Stimulated activated CD8-positive, alpha-beta memory T cell treated with anti-CD3 and anti-CD28 coated beads, Interleukin-15, amount 100 ng/mL, for 24 hours (primary cell): ENCODE measurements at places on chromosomes 3 and 15.

GRCh38 chr3:42814914-42815507 is 5.8 kb downstream of the ACKR2 start:
- no peak for DNase-seq

DNA sequence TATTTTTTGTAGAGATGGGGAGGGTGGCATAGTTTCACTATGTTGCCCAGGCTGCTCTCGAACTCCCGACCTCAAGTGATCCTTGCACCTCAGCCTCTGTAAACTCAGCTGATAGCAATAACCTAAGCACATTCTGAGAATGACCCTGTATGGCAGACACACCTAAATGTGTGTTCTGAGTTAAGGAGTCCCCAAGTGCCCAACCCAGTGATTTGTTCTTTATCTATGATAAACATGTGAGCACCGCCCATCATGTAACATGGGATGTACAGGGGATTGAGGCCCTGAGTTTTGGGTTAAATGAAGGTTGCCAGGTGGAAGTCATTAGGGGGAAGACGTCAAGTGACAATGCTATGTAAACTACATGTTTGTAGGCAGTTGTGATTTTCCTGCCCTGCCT is 5.7 kb downstream of the NCEH1 start:
- DNase-seq: no peak

DNA sequence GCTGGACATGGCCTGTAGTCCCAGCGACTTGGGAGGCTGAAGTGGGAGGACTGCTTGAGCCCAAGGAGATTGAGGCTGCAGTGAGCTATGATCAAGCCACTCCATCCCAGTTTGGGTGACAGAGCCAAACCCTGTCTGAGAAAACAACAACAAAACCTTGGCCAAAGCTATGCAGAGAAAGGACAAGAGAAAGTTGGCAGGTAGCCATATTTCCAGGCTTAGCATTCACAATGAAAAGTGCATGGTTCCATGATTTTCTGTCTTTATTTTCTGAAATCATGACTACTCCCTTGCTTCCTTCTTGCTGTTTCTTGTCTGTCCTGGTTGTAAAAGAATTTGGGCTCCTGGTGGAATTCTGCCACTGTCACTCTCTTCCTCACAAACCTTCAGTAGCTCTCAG is 284.6 kb upstream of the C2CD4B start:
- DNase-seq: no peak

DNA sequence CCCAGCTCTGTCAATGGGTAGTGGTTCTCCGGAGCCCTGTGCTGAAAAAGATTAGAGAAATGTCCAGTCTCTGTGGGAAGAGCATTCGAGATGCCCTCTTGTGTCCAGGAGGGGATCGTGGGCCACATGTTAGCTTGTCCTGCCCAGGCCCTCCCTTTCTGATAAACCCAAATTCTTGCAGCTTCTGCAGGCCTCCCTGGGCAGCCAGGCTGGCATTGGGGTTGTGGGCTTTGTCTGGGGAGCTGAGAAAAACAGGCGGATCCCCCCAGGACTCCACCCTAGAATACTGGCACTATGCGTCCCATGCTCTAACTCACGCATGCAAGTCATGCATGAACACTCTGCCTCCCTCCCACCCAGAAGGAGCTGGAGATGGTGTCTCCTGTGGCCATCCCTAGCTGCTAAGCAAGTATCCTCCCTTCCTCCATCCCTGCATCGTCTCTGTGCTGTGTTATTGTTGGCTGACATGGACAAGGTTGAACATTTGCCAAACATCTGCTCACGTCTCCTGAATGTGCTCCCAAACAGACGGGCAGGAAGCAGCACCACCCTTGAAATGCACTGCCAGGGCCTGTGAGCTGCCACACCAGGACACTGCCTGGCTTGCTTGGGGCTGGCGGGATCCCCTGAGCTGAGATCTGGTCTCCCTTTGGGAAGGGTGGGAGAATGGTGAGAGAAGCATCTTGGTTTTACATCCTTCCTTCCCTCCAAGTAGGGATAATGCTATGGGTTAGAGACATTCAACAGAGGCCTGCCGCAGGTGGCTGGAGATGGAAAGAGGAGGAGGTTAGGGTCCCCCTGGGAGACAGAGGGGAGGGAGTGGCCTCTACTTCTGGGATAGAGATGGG is 26.5 kb downstream of the CFAP161 start:
- DNase-seq: no peak

- no peak for DNase-seq
Measured at GRCh38 chr15:33934396-33934795, 33.9 kb upstream of the CHRM5 start.

- DNase-seq: no peak
Measured at GRCh38 chr15:47806008-47806407, 88.7 kb downstream of the SEMA6D start.

DNA sequence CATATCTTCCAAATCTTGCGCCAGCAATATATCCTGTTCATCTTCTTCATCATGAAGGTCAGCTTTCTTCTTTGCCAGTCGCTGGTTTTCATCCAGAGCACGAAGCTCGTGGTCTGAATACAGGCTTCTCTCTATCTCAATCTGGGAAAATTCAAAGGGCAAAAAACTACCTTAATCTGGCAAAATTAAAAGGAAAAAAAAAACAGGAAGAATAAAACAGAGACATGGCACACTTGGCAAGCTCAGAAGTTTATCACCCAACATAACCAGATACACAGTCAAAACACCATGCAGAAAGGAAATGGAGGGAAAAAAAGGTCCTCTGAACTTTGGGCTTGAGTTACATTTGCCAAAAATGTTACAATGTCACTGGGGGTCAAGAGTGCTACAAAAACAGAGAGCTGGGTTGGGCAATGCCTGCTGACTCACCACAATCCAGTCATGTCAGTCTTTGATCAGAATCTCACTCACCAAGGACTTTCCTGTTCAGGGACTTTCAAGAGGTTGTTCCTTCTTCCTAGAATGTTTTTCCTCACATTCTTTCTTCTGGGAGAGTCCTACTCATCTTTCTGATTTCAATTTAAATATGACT is 1.5 kb downstream of the MRPL46 start:
- DNase-seq: no peak

DNA sequence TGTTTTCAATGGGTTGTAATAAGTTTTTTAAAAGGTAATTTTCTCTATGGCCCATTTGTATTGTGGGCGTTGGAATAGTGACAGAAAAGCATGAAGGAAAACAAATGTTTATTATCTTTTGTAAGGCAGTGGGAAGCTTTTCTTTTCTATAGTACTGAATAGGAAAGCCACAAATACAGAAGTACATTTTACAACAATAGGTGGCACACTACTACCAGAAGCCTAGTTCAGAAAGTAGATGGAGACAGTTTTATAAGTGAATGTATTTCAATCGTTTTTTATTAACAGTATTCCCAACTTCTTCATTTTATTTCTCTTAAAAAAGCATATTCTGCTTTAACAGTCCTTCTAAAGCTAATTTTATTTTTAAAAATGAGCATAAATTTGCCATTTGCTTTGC is 296.7 kb downstream of the PTPRG start:
- DNase-seq: no peak

- no peak for DNase-seq
Measured at GRCh38 chr15:35136321-35137189, 51.5 kb upstream of the NANOGP8 start.

GRCh38 chr15:95131131-95131556 is 899.8 kb downstream of the MCTP2 start:
- no peak for DNase-seq

DNA sequence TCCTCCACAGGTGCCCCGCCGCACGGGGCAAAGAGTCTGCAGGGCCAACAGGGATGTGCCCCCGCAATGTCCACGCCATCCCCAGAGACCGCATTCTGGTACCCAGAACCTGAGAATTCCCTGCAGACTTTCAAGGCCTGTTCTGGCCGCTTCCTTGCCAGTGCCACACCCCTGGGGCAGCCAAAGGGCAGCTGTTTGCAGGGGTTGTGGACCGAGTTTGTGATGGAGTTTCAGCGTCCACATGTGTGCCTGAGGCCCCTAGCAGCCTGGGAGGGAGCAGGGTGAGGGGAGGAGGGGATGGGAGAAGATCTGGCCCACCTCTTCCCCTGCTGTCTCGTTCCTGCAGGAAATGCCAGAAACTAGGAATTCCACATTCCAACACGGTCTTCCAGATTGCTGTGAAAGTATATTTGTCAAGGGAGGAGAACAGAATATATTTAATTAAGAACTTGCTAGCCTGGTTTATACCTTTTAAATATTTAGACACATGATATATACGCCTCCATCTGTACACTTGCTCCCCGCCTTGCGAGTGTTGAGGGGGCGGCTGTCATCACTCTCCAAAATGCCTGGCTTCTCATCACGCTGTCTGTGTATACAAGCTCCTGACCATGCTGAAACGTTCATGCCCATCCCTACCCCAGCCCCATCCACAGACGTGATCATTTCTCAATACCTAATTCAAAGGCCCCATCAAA is 31.1 kb upstream of the RASA2 start:
- DNase-seq: no peak

DNA sequence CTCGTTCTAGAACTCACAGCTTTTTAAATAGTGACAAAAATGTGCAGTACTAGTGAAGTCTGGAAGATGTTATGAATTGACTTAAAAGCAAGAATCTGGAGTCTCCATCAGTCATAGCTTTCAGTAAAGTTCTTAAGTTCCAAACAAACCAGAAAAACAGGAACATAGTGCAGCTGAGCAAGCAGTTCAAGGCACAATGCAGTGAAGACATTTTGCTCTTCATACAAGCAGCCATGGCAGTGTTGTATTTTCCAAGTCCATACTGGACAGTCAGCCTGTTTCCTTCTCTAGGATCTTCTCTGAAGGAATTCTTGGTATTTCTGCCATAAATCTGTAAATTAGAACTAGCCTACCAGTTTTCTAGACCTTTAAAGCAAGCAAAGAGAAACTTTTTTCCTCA is 90.5 kb downstream of the LRRC28 start:
- no peak for DNase-seq
